ENCODE measurements at places on chromosomes 4 and X. TPM values are rescaled to one million over a fixed set of nuclear protein-coding genes. Genes with fewer than 3 reads are reported as not detected.

PCYT1B gene
- 7.2 TPM for total RNA-seq

F11 gene
- not detected for total RNA-seq

APELA gene
- total RNA-seq = not detected

H2BW2 gene
- not detected for total RNA-seq

NPY2R gene
- not detected for total RNA-seq

PGAM4 gene
- total RNA-seq = not detected

SMIM10L2A gene
- total RNA-seq = 0.80 TPM

AMTN gene
- total RNA-seq = 0.15 TPM

GABRA4 gene
- total RNA-seq = not detected

ENPEP gene
- total RNA-seq = not detected

SPRY1 gene
- 4.6 TPM for total RNA-seq

UVSSA gene
- total RNA-seq = 7.0 TPM

EDA gene
- 0.38 TPM for total RNA-seq

DCLK2 gene
- not detected for total RNA-seq

RPL39 gene
- 5,686 TPM for total RNA-seq

SH2D1A gene
- not detected for total RNA-seq

PNMA6A gene
- total RNA-seq = 0.11 TPM

ADH7 gene
- not detected for total RNA-seq

DMRTC1 gene
- total RNA-seq = not detected

BTC gene
- total RNA-seq = 0.47 TPM

GABRG1 gene
- not detected for total RNA-seq

FAM149A gene
- total RNA-seq = not detected

MGST2 gene
- total RNA-seq = 42.4 TPM

ETDB gene
- total RNA-seq = not detected

SUPT20HL1 gene
- total RNA-seq = not detected

SLAIN2 gene
- total RNA-seq = 38.3 TPM

ZNF674 gene
- 2.7 TPM for total RNA-seq

CXorf65 gene
- not detected for total RNA-seq

MUC7 gene
- total RNA-seq = not detected

NSUN7 gene
- 0.34 TPM for total RNA-seq

AKAP14 gene
- total RNA-seq = not detected

FATE1 gene
- total RNA-seq = not detected

USP27X gene
- total RNA-seq = 2.1 TPM

RNF128 gene
- 0.53 TPM for total RNA-seq

ETNPPL gene
- not detected for total RNA-seq

NUP62CL gene
- total RNA-seq = 3.5 TPM

PTTG2 gene
- total RNA-seq = not detected

KDR gene
- total RNA-seq = not detected

DUSP21 gene
- not detected for total RNA-seq

ADD1 gene
- total RNA-seq = 104 TPM

FDCSP gene
- total RNA-seq = not detected

GPRASP2 gene
- total RNA-seq = 4.5 TPM

NEUROG2 gene
- total RNA-seq = not detected

OTC gene
- total RNA-seq = not detected

HSFX4 gene
- total RNA-seq = not detected

HSFX1 gene
- 0.08 TPM for total RNA-seq

AIFM1 gene
- total RNA-seq = 25.9 TPM

LDB2 gene
- not detected for total RNA-seq

SMIM43 gene
- total RNA-seq = not detected

EXOC1L gene
- total RNA-seq = not detected

CTAG1A gene
- not detected for total RNA-seq

Measured in hair follicular keratinocyte (primary cell).